ENCODE measurements at places on chromosomes 16 and 17. TPM values are rescaled to one million over a fixed set of nuclear protein-coding genes. Genes with fewer than 3 reads are reported as not detected.

DNA sequence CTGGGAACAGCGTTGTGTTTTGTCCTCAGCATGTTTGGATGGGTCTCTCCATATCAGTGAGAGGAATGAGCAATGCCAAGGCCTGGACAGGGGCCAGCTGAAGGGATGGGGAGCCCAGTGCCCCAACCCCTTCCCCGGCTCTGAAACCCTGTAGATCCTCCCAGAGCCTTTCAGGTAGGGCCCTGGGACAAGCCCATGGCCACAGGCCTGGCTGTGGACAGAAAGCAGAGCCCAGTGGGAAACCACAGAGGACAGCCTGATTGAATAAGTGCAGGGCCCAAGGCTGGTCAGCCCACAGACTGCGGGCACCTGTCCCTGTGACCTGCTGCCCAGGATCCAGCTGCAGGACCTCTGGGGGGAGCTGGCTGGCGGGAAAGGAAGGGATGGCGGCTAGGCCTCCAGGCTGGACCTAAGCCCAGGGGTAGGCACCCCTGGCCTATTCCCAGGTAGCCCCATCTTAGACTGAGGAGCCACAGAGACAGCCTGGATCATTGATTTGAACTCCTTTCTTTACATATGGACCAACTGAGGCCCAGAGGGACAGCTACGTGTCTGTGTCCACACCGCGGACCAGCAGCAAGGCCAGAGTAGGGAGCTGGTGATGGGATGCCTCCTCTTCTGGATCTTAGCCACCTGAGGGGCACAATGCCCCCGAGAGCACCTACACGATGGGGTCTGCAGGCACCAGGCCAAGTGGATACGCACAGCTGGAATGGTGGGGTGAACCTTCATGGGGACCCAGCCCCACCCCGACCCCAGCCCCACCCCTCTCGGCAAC, 1.3 kb downstream of the CCDC102A start:
- DNase-seq = peak; percentile 89

DNA sequence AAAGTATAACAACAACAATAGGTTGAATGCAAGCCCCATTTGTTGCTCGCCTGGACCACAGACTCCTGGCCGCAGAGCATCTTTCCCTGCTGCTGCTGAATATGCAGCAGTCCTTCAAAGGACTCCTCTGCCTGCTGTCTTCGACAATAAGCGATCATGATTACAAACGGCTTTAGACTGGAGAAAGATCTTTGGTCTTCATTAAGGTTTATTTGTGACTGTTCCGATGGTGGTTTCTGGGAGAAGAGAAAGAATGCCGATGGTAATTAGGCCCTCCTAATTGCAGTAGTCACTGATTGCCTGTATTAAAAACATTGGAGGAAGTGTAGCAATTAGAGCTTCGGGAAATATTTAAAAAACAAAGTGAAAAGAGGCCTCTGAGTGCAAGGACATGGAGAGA, 138.2 kb downstream of the CACNG3 start:
- no peak for DNase-seq

DNA sequence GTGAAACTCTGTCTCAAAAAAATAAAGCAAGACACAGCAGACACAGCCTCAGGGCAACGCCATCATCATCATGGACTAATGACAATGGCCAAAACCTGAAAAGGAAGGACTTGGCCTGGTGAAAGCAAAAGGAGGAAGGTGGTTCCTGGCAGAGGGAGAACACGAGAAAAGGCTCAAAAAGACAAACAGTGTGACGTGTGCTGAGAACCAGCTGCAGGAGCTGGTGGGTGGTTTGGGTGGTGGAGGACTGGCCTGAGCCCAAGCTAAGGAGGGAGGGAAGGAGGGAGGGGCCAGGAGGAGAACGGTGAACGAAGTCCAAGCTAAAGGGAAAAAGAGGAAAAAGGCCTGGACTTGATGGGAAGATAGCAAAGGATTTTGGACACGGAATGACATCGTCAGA, 85.1 kb downstream of the SLC39A11 start:
- DNase-seq = no peak

Gene CPHXL2
- not detected for total RNA-seq

Gene WFIKKN1
- total RNA-seq = 3.2 TPM

Gene TPSG1
- total RNA-seq = not detected

Gene PIGQ
- 26.0 TPM for total RNA-seq

Gene GAS2L2
- not detected for total RNA-seq

Gene C17orf107
- total RNA-seq = 1.7 TPM

Gene KCTD5
- 19.4 TPM for total RNA-seq

Gene CD300H
- not detected for total RNA-seq
